Activated CD4-positive, alpha-beta T cell treated with anti-CD3 and anti-CD28 coated beads, Interleukin-2, amount 50 U/mL, for 48 hours (primary cell): ENCODE measurements at places on chromosomes 5 and 9.
A peak's percentile ranks its signal among the peaks of the same experiment; 100 is the strongest.

- no peak for DNase-seq
Observed at GRCh38 chr9:35835766-35836165, 6.7 kb downstream of the TMEM8B start.

DNA sequence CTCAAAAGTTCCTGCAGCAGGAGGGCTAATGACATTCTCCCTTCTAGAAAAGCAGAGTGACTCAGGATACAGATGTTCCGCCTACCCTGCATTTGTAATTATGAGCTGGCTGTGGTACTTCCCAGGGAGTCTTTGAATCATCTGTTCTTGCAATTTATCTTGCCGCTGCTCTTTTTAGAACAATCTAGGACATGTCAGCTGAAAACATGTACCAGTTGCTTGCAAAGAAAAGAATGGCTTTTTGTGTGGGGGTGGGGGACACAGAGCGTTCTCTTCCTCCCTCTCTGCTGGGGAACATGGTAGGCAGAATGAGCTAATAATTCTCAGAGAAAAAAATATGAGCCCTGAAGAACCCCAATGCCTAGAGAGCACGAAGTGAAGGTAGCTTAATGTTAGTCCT lies 51.7 kb upstream of the TUT7 start:
- DNase-seq: peak; percentile 9

DNA sequence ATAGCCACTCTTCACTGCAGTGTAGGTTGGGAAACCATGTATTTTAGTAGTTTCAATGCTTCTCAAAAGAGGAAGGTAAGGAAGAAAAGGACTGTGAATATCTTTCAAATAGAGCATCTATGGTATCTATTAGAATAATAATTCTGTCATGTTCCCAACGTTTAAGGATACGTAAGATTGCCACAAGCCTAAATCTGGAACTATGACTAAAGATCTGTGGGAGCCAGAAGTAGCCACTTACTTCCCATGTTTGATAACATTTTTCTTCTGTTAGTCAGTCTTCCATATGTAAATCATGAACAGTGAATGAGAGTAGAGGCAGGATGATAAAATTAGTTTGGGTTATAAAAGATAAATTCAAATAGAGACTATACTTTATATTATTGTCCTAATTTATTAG lies 16.3 kb upstream of the MROH2B start:
- DNase-seq: no peak

DNA sequence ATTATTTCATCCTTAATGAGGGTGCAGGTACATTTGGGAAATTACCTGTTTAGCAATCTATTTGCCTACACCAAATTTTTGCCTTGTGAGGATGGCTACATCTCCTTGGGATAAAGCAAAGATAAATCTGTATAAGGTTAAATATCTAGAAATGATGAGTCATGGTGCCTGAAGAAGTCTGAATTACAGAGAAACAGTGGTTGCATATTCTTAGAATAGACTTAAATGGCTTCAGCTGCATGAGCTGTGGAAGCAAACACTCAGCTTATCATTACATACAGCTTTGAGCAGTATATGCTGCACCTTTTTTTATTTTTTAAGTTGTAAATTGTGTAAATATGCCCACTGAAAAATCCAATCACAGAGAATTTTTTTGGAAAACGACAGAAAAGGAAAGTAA lies 153.5 kb downstream of the RAPGEF6 start:
- DNase-seq: no peak

DNA sequence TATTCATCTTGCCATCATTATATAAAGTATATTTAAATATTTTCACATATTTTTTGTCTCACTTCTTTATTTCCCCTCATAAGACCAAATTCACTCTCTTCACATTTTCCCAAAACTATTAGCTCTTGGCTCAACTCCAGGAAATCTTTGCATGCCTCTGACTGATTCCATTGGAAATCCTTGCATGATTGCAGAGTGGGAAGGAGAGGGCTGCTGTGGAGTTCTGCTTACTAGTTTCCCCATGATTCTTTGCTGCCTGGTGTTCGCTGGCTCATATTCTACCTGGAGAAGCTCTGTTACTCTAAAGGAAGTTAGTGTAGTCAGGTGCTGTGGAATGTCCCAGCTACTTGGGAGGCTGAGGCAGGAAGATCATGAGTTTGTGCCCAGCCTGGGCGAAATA lies 41.9 kb downstream of the LIX1 start:
- DNase-seq: no peak

- no peak for DNase-seq
Observed at GRCh38 chr9:35048511-35048910, 23.9 kb downstream of the VCP start.

- no peak for DNase-seq
Observed at GRCh38 chr9:70220216-70220615, 38.6 kb upstream of the SMC5 start.

GRCh38 chr9:84140535-84141101 lies 160.0 kb downstream of the RMI1 start:
- DNase-seq: peak; percentile 10

DNA sequence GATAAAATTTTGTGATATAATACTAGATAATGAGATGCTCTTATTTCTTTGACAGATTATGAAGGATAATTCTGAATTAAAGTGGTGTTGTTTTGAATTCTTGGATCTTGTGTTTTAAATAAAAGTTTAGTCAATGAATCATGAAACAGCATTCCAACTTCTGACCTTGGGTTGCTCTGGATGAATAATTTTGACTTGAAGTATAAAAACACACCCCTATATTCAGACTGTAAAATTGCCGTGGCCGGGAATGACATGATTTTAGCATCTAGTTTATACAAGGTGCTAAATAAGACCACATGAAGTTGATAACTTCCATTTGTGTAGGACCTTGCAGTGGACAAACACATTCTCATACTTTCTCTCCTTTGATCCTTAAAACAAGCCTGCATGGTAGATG lies 67.2 kb upstream of the DAP start:
- no peak for DNase-seq

GRCh38 chr9:115226152-115226551 lies 108.2 kb upstream of the TNC start:
- DNase-seq: no peak

- no peak for DNase-seq
Observed at GRCh38 chr9:116156621-116157314, 3.2 kb downstream of the PAPPA start.

DNA sequence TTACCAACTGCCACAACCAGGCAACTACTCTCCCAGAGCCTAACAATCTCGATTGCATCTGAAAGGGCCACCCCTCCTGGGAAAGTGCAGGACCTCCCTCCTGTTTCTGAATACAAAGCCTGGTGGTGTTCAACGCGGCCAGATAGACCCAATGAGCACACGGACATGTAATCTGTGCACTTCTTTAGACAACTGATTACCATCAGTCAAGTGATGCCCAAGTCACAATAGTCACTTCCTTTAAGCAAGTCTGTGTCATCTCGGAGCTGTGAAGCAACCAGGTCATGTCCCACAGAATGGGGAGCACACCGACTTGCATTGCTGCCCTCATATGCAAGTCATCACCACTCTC lies 739 bp downstream of the C9orf72 start:
- DNase-seq: no peak

DNA sequence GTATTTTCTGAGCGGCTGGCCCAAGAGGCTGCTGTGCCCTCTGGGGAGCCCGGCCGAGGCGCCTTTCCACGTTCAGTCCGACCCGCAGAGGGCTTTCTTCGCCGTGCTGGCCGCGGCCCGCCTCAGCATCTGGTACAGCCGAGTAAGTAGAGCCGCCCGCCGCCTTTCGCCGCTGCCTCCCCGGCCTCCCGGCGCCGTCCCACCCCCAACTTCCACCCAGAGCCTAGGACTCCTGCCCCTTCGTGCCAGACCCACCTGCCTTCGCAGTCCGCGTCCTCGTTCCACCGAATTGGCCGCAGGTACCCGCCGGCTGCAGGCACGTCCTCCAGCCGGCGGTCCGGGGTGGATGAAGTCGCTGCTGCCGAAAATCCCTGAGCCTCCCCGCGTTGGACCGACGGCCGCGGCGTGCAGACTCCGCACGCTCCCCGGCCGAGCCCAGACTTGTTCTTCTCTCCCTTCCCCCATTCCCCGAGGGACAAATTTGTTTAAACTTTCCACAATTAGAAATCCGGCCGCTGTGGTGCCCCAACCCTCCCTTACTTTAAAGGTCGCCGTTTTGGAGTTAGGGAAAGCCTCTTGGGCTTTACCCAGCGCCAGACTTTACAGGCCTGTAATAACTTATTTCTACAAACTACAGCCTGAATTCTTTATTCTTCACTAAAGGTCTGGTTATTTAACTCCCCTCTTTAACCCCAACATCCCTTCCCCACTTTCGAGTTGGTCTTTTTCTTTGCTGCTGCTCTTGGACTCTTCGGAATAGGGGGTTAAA lies 589 bp downstream of the RIC1 start:
- peak; percentile 48 for DNase-seq
